ENCODE measurements at places on chromosomes 11 and 22.

GRCh38 chr11:102934735-102935134 is 20.8 kb downstream of the MMP13 start:
- no peak for DNase-seq

- DNase-seq: no peak
Observed at GRCh38 chr22:36860821-36861659, at the start of gene NCF4. NCF4 (plus strand) TSS chr22:36861006; CDS start chr22:36861172, 166 bp downstream.

GRCh38 chr11:45811109-45811435 is 6.1 kb downstream of the SLC35C1 start:
- no peak for DNase-seq

- DNase-seq: no peak
Observed at GRCh38 chr22:31269892-31270579, 22.3 kb downstream of the PIK3IP1 start.

- no peak for DNase-seq
Observed at GRCh38 chr11:116881143-116881542, 43.7 kb upstream of the APOA1 start.

GRCh38 chr11:2526808-2527381 is 82.1 kb downstream of the KCNQ1 start:
- DNase-seq: no peak

DNA sequence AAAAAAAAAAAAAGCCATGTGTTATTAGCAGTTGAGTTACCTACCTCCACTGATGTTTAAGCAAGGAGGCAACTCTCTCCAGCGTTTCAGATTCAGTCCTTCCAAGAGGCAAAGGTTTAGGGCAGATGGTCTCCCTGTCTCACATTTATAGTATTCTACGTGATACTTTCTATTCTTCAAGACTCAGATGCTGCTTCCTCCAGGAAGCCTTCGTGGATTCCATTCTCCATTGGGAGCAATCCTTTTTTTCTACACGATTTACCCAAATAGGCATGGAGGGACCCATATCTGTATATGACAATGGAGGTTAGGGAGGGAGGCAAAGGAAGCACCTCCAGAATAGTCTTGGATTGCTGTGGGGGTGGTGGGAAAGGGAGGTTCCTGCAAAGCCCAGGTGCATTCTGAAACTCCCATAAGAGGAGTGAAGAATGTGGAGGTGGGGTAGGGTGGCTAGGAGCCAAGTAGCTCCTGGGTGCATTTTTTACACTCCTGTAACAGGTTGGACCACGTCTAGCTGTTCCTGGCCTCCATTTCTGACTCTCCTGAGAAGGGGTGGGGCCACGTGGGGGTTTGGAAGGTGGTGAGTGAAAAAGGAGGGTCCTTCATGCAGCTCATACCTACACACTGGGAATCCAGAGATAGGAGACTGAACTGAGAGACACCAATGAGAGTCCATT is 16.2 kb downstream of the YPEL4 start:
- DNase-seq: no peak

GRCh38 chr11:46618837-46619236 is 1.5 kb downstream of the ATG13 start:
- DNase-seq: no peak

- DNase-seq: no peak
Observed at GRCh38 chr11:65382804-65383368, 440 bp upstream of the SLC25A45 start.

DNA sequence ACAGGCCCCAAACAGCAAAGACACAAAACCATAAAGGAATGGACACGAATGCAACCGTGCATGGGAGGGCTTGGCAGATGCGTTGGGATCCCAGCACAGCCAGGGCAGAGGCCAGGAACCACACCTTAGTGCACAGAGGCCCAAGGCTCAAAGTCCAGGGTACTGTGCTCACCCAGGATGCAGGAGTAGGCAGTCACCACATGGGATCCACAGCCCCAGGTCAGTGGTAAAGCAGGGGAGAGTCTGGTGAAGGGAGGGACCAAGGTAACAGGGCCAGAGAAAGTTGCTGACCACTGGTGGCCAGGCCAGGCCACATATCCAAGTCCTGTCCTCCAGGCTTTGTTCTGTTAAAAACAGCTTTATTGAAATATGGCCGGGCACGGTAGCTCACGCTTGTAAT is 6.5 kb upstream of the CERK start:
- DNase-seq: no peak

- DNase-seq: no peak
Observed at GRCh38 chr22:49979587-49980264, 19.2 kb downstream of the PIM3 start.

- no peak for DNase-seq
Observed at GRCh38 chr22:17152971-17153370, 6.1 kb downstream of the HDHD5 start.

- DNase-seq: no peak
Observed at GRCh38 chr11:108872781-108873291, 208.0 kb downstream of the DDX10 start.

DNA sequence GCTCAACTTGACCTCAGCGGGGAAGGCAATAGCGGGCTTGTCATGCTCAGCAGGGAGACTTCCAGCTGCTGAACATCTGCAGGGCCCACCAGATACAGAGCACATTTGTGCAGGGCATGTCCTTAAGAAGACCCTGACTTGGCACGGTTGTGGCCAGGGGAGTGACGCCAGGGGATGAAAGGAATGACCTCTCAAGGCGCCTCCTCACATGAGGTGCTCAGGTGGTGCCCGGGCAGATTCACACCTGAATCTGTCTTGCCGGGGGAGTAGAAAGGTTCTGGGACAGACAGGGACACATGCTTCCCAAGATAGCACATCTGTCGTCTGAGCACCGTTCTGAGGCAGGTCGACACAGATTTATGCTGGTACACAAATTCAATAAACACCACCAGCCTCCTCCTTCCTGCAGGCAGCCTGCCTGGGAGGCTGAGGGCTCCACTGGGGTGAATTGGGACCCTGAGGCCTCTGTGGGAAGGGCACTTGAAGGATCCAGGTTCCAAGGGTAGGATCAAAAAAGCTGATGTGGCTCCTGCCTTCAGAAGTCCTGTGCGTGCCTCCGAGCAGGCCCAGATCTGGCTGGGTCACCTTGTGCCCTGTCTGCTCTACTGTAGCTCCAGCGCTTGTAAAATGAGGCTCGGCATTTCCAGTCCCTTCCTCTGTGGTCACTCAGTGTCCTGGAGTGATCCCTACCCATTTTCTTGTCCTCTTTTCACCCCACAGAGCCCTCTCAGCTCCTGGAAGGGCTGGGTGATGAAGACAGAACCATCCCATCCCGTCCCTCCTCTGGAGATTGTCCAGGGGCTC is 49.6 kb upstream of the NECTIN1 start:
- DNase-seq: no peak

GRCh38 chr11:92257536-92257935 is 32.9 kb downstream of the FAT3 start:
- no peak for DNase-seq

DNA sequence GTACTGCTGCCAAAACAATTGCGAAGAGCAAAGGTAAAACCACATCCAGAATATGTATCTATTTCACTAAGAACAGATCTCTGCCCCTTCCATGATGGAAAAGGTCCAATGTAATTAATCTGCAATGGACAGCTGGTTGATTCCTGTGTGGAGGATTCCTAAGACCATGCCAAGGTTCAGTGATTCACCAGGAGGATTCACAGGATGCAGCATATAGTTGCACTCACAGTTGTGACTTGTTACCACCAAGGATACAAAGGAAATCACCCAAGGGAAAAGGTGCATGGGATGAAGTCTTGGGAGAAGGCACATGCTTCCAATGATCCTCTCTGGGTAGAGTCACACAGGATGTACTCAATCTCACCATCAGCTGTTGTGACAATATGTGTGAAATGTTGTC is 35.1 kb upstream of the CUL5 start:
- DNase-seq: no peak

DNA sequence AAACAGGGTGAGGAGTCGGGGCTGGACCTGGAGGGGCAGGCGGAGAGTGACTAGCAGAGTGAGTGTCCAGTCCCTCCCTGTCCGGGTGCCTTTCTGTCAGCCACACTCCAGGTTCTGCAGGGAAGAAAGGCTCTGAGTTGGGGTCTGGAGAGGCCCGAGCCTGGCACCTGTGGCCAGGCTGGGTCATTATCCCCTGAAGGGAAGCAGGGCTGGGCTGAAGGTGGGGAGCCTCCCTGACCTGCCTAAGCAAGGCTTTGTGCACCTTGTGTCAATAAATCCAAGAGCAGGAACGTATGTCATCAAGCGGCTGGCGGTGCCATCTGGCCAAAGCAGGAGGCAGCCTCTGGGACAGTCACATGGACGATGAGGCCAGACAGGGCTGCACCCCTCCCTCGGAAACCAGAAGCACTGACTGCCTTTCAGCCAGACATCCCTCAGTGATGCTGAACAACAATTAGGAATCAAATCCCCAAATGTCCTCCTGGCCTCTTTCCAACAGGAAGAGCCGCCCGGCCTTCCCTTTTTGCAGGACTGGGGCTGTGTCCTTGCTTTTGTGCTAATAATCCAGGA is 73.9 kb upstream of the FGF3 start:
- DNase-seq: no peak
